ENCODE measurements at places on chromosomes 3 and 15. TPM values are rescaled to one million over a fixed set of nuclear protein-coding genes. Genes with fewer than 3 reads are reported as not detected.

Gene EOGT
- total RNA-seq, result 20.1 TPM

Gene KNG1
- total RNA-seq, result 0.25 TPM

Gene NANOGP8
- not detected for total RNA-seq

Gene CORO2B
- 2.8 TPM for total RNA-seq

Gene ACSBG1
- total RNA-seq, result 0.71 TPM

Gene GOLGA8G
- not detected for total RNA-seq

Gene NR2E3
- 0.59 TPM for total RNA-seq

Gene CKMT1A
- total RNA-seq, result 21.6 TPM

Gene UTS2B
- total RNA-seq, result 0.59 TPM

Gene PLA1A
- not detected for total RNA-seq

- no peak for DNase-seq
Measured at GRCh38 chr3:189195302-189195701, 23.5 kb downstream of the TPRG1 start.

- no peak for DNase-seq
Measured at GRCh38 chr3:50632450-50632849, 15.5 kb downstream of the MAPKAPK3 start.

DNA sequence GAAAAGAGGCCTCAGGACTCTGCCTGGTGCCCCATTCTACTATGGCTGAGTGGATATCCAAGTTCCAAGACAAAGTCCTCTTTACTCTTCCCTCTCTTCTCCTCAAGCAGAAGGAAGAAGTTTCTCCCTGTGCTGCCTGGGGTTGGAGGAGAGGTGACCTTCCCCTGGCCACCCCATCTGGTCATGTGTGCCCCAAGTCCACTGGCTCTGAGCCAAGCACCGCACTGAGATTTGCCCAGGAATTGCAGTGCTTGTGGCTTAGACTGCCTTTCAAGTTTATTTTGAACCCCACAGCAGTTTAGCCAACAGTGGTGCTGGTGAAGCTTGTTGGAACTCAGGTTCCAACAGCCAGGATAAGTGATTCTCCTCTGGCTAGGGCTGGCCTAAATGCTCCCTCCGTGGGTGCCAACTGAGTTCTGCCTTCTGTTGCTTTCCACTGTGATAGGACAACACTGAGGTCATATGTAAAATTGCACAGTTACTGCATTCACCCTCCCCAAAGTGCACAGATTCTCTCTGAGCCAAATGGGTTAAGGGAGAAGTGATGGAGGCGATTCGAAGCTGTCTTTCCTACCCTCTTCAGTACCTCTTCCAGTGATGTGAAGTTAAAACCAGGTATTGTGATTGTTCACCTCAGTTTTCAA, 69.9 kb downstream of the TMCO5A start:
- no peak for DNase-seq

GRCh38 chr3:121995161-121996137, 26.6 kb downstream of the ILDR1 start:
- peak; percentile 53 for DNase-seq

- no peak for DNase-seq
Measured at GRCh38 chr15:94185547-94186236, 45.7 kb upstream of the MCTP2 start.

- DNase-seq, result peak; percentile 62
Measured at GRCh38 chr15:39127925-39128617, 452.8 kb upstream of the THBS1 start.

DNA sequence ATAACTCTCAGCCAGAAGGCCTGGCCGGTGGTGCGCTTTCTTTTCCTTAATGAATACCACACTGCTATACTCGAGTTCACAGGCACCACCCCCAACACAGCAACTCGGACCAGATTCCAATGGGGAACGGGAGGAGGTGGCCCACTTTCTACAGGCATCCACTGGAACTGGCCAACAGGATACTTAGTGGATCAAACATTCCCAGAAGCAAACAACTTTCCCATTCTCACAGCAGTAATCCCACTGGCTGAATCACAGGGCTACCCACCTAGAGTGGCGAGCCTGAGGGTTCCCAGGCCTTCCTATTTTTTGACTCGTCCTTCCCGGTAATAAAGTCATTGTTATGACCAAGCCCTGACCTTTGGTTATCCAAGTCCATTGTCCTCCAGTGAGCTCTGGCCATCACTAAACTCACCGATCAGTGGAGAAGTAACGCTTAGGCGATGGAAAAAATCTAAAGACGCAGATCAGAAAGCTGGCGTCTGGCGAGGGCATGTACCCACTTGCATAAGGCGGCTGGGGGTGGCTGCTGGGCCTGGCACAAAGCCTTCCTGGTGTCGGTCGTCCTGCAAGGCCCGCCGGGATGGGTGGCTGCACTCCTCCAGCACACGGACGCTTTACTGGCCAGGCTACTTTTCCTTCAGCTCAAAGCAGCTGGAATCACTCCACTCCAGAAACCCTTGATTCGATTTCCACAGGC, 1.2 kb downstream of the EOGT start:
- DNase-seq, result no peak

DNA sequence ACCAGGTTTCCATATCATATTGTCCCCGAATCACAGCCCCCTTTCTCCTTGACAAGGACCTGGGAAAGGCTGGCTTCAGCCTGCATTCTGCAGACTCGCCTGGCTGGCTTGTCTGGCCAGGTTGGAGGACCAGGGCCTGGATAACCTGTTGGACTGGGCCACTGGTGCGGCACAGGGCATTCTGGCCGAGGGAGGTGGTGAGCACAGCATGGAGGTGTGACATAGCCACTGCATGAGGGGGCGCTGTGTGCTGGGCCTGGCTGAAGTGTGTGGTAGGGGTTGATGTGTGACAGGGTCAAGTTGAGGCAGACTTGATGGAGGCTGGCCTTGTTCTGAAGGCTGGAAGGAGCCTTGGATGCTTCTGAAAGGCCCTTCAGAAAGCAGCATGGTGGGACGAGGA, 2.9 kb downstream of the ESYT3 start:
- DNase-seq, result no peak

- DNase-seq, result peak; percentile 66
Measured at GRCh38 chr15:100877551-100877950, 2.1 kb upstream of the ALDH1A3 start.

Measured in HCT116 (cell line).